NCI-H1092 (cell line): ENCODE measurements at places on chromosomes 4 and X.

DNA sequence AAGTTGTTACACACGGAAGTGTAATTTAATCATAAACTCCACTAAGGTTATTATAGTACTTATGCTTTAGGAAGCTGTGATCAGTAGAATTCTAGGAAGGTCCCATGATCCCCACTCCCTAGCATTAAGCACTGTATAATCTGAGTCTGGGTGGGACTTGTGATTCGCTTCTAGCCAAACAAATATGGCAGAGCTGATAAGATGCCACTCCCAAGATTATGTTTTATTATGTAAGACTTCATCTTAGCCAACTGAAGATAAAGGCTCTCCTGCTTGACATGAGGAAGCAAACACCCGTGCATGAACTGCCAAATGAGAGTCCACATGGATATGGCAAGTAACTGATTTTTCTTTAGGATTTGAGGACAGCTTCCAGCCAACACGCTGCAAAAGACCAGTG lies 186.4 kb upstream of the NDST3 start:
- DNase-seq, result no peak

DNA sequence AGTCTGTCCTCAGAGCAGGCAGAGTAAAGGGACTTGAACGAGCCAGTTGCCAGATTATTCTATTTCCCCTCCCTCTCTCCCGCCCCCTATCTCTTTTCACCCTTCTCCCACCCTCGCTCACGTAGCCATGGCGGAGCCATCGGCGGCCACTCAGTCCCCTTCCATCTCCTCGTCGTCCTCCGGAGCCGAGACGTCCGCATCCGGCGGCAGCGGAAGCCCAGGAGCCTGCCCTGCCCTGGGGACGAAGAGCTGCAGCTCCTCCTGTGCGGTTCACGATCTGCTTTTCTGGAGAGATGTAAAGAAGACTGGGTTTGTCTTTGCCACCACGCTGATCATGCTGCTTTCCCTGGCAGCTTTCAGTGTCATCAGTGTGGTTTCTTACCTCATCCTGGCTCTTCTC lies 106.2 kb upstream of the SMAD1 start:
- DNase-seq, result no peak

- DNase-seq, result no peak
Measured at GRCh38 chrX:123753656-123754350, 21.0 kb upstream of the THOC2 start.

GRCh38 chr4:576991-577498 lies 950 bp upstream of the TMEM271 start:
- no peak for DNase-seq

DNA sequence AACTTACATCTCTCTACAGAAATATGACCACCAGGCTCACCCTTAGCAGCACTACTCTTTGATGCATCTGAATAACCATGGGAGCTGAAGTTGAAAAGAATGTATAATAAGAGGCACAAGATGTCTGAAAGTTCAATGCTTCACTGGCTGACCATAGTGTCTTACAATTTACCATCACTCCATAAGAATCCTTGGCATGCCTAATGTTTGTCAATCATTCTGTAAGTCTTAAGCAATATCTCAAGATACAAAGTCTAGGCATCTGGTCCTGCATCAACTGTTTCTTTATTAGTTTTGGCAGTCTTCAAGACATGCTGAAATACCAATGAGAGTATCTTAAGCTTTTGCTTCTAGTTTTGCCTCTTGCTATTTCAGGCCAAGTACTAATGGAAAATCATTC lies 755.5 kb downstream of the STIM2 start:
- DNase-seq, result no peak

GRCh38 chr4:10181745-10182445 lies 65.3 kb upstream of the WDR1 start:
- DNase-seq, result no peak

DNA sequence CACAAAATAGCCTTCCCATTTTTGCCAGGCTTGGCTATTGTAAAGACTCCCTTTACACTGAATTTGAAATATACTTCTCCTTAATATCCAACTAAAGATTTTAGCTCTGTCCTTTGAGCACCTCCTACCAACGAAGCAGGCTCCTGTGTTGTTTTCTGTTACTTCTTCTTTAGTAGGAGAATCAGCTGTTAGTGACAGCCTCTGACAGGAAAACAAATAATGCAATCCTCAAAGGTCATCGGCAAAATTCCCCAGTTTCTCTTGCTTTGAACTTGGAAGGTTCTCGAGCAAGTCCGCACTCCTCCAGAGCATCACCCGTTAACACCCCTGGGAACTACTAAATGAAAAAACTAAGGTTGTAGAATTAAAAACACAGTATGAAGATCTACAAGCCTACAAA lies 66.9 kb downstream of the MANBA start:
- no peak for DNase-seq

DNA sequence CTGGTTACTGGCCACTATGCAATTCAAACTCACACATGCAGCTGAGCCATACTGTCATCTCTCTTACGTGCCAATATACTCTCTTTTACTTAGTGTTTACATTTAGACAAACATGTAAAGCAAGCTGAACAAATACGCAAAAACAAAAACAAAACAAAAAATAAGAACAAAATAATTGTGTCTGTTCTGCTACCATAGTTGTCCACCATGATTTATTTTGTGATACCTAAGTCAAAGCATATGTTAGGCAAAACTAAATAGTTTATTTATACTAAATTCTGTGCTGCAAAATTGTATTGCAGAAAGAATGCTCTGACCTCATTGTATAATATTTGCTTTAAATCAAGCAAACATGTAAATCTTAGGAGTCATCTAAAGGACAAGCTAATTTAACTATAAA lies 943.2 kb upstream of the AGA start:
- DNase-seq, result no peak

- DNase-seq, result peak; percentile 70
Measured at GRCh38 chrX:17374619-17375366, at the start of gene NHS. NHS (plus strand) TSS chrX:17375200; CDS start chrX:17375758, 558 bp downstream.

- no peak for DNase-seq
Measured at GRCh38 chrX:111743316-111743715, 62.3 kb downstream of the ALG13 start.

DNA sequence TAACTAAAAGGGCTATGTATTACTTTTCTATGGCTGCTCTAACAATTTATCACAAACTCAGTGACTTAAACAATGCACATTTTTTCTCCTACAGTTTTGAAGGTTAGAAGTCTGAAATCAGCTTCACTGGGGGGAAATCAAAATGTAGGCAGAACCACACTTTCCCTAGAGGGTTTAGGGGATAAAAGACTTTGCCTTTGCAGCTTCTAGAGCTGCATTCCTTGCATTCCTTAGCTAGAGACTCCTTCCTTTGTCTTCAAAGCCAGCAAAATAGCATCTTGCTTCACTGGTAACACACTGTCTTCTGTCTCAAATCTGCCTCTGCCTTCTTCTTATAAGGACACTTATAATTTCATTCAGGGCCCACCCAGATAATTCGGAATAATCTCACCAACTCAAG lies 152.4 kb upstream of the SPIN4 start:
- no peak for DNase-seq

DNA sequence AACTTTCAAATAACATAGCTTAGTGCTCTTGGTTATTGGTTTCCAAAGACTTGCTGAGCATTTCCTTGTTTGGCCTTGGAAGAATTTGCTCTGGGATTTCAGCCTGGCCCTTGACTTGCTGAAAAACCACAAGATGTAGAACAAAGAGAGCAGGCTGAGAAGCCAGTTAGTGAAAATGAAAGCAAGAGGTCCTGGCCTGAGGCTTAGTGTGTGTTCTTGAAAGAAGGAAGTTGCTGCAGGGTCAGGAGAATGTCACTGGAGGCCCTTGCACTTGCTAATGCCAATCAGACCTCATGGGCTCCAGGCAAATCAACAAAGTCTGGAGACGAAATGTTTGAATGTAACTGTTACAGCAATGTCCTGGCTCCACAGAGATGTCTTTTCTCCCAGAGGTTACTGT lies 79.4 kb downstream of the SYNPO2 start:
- DNase-seq, result no peak

DNA sequence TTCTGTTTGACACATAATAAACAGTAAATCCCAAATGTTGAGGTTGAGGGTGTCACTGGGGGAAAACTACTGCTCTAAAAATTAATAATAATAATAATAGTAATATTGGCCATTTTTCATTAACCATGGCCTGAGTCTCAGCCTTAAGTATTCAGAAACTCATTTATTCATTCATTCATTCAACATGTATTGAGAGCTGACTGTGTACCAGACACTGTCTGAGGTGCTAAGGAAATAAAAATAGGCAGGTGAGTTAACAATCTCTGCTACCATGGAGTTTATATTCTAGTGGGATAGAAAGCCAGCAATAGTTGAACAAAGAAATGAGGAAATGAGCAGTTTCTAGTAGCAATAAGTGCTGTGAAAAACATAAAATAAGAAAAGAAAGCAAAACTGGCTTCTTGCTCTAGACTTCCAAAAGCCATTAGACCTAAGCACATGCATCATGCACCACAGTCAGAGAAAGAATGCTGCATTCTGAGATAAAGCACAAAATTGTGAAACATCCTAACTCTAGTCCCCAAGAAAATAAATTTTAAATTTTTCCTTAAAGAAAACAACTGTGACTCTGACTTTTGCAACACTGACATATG lies 278.7 kb downstream of the RCHY1 start:
- no peak for DNase-seq

DNA sequence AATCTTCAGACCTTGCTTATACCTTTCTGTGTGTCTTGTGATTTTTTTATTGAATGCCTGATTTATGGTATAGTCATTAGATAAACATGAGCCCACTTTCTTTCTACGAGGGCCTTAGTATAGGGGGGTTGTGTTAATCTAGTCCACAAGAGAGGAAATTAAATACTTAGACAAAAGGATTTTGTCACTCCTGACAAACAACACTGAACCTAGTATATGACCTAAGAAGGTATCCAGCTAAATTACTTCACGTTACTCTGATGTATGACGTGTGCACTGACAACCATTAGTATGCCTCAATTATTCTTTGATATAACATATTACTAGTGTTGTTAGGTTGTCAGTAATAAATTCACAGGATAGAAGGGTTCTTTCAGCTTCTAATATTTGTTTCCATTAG lies 2.8 kb upstream of the PRR27 start:
- DNase-seq, result no peak

- DNase-seq, result no peak
Measured at GRCh38 chr4:68272860-68273259, 27.4 kb upstream of the TMPRSS11B start.

DNA sequence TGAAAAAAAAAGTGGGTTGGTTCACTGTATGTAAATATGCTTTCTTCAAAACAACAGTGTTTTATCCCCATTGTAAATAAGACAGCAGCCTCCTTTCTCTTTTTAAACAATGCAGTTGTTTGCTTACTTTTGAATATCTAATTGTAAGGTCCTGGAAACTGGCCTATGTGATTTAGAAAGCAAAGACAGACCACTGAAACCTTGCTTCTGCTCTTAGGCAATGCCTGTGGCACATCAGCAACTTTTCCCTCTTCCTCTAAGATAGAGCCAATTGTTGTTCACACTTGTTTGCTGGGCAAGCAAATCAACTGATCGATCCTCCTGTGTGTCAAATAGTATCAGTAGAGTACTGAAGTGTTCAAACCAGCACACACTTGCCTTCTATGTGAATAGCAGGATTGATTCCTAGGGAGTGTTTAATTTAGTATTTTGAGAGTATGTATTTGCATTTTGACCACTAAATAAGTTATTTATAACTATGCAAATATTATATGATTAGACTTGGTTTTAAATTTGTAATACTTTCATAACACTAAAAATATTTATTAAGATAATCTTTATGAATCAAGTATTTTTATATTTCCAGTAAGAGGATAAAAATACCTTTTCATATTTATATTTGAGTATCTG lies 55.4 kb upstream of the GRPR start:
- DNase-seq, result no peak

DNA sequence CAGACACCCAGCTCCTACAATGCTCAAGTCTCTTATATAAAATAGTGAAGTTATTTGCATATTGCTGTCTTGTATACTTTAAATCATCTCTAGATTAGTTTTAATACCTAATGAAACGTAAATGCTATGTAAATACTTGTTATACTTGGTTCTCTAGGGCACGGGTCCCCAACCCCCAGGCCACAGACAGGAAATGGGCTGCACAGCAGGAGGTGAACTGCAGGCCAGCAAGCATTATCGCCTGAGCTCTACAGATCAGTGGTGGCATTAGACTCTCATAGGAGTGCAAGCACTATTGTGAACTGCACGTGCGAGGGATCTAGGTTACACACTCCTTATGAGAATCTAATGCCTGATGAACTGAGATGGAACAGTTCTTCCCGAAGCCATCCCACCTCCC lies 395.9 kb upstream of the EMCN start:
- DNase-seq, result no peak

DNA sequence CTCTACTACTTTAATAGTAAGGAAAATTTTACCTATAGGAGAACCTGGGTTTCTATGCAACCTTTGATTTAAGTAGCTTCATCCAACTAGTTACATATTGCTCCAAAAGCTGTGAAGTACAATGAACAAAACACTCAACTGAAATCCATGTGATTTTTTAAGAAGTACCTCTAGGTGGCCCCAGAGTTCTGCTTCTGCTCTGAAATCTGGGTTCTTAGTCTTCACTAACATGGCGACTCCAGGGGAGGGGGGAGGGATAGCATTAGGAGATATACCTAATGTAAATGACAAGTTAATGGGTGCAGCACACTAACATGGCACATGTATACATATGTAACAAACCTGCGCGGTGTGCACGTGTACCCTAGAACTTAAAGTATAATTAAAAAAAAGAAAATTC lies 73.4 kb upstream of the MAGEB2 start:
- DNase-seq, result peak; percentile 13

DNA sequence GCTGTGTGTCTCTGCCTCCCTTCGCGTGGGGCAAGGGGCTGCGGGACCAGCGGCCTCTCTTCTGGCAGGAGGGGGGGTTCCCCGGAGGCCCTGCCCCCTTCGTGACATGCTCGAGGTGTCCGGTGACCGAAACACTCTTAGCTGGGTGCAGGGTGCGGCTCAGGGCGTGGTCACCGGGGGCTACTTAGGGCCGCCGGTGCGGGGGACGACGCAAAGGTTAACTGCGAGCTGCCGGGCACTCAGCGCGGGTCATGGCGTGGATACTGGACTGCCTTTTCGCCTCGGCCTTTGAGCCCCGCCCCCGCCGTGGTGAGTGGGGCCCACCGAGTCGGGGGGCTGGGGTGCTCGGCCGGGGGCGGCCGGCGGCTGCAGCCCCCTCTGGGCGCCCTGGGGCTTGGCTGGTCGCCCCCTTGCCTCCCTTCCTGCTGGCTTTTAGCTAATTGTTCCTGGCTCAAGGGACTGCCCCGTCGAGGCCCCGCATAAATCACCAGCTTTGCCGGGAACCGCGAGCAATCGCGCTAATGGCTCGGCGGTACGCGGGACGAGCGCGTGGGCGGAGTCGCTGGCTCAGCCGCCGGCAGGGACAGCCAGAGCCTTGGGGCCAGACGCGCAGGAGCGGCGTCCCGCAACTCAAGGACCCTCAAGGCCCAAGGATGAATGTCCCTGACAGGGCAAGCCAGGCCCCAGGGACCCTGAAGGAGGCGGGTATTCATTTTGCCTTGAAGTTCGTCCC lies at the start of gene ARHGAP36:
ARHGAP36 (plus strand) TSS at position 211 of the 733 bp plus-strand sequence. CDS start 23,320 bp downstream, outside the sequence.
- no peak for DNase-seq

- DNase-seq, result no peak
Measured at GRCh38 chr4:8245884-8246833, 23.4 kb upstream of the HTRA3 start.
